ENCODE measurements at places on chromosomes 5 and 9. TPM values are rescaled to one million over a fixed set of nuclear protein-coding genes. Genes with fewer than 3 reads are reported as not detected.
A peak's percentile ranks its signal among the peaks of the same experiment; 100 is the strongest.

- no peak overlapping the region for H3K4me3 ChIP-seq
- no peaks in the 10 kb centered on the region for H3K36me3 ChIP-seq
- H3K27ac ChIP-seq = no peak overlapping the region
- peaks cover 8% of the 10 kb centered on the region for H3K4me1 ChIP-seq
- no peaks in the 10 kb centered on the region for H3K27me3 ChIP-seq
Observed at GRCh38 chr5:59021837-59022514, 439.1 kb downstream of the RAB3C start.

DNA sequence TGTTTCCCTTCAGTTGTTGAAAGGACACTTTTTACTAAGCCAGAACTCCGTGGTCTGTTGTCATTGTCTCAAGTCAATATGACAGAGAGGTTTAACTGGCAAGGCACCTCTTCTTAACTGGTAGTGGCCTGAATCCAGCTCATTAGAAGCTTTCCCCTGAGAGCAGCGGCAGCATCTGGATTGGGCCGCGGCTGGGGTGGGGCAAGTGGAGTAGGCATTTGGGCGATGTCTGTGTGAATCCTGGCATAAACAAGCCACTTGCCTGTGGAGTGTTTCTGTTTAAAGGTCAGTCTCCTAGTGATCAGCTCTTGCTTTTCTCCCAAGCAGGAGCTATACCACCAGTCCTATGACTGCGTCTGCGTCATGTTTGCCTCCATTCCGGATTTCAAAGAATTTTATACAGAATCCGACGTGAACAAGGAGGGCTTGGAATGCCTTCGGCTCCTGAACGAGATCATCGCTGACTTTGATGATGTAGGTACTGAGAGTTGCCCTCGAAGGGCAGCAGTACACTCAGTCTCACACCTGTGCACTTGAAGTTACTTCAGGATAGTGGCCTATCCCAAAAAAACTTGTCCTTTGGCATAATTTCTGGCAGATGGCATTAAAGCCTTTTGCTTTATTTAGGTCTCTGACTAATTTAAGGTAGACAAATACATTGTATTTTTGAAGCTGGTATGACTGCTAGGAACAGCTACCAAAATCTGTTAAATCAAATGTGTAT lies 48.9 kb downstream of the CFAP90 start:
- DNase-seq = no peak
- H3K27ac ChIP-seq = no peak overlapping the region
- H3K36me3 ChIP-seq = no peaks in the 10 kb centered on the region
- H3K27me3 ChIP-seq = no peaks in the 10 kb centered on the region

The SLIT3 gene
- total RNA-seq = 12.9 TPM

- no peaks in the 10 kb centered on the region for H3K36me3 ChIP-seq
- H3K4me1 ChIP-seq = peaks cover 9% of the 10 kb centered on the region
- no peak for DNase-seq
- no peak overlapping the region for H3K4me3 ChIP-seq
- peaks cover 4% of the 10 kb centered on the region for H3K27me3 ChIP-seq
- no peak overlapping the region for H3K27ac ChIP-seq
Observed at GRCh38 chr5:168585119-168585856, 6.1 kb upstream of the PANK3 start.

GRCh38 chr5:132272311-132273210 lies 15.1 kb downstream of the PDLIM4 start:
- H3K27ac ChIP-seq = no peak overlapping the region
- peaks cover 31% of the 10 kb centered on the region for H3K4me1 ChIP-seq
- no peaks in the 10 kb centered on the region for H3K27me3 ChIP-seq
- H3K36me3 ChIP-seq = peaks cover 67% of the 10 kb centered on the region

DNA sequence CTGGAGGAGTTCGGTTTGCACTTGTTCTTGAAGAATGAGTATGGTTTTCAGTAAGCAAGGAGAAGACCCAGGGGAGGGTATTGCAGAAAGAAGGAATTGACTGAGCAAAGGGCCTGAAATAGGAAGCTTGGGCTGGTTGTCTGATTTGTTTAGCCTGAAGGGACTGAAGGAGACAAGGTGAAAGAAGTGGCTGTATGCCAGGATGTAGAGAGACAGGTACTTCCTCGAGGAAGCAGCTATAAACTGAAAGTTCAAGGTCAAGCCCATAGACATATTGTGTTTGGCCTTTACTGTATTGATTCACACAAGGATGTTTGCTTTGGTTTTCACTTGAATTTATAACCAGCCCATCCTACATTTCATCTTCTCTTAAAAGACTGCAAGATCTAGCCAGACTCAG lies 183.1 kb downstream of the PALM2AKAP2 start:
- no peaks in the 10 kb centered on the region for H3K27me3 ChIP-seq
- H3K4me3 ChIP-seq = no peak overlapping the region
- H3K36me3 ChIP-seq = 0 out of 2 replicates have a peak, but pooled peaks cover 3% of the 10 kb centered on the region

- no peaks in the 10 kb centered on the region for H3K4me1 ChIP-seq
- DNase-seq = no peak
- no peak overlapping the region for H3K4me3 ChIP-seq
- no peaks in the 10 kb centered on the region for H3K36me3 ChIP-seq
- H3K27me3 ChIP-seq = no peaks in the 10 kb centered on the region
Observed at GRCh38 chr5:94523018-94523417, 95.4 kb downstream of the KIAA0825 start.

The TMEM250 gene
- total RNA-seq = 27.8 TPM

- no peaks in the 10 kb centered on the region for H3K27me3 ChIP-seq
- H3K4me1 ChIP-seq = no peaks in the 10 kb centered on the region
- H3K27ac ChIP-seq = no peak overlapping the region
- DNase-seq = no peak
Observed at GRCh38 chr5:173816728-173817127, 71.4 kb upstream of the CPEB4 start.

GRCh38 chr5:179413711-179414458 lies 68.6 kb upstream of the ADAMTS2 start:
- no peak overlapping the region for H3K4me3 ChIP-seq
- H3K27me3 ChIP-seq = no peaks in the 10 kb centered on the region
- H3K4me1 ChIP-seq = no peaks in the 10 kb centered on the region
- DNase-seq = no peak
- H3K36me3 ChIP-seq = no peaks in the 10 kb centered on the region

DNA sequence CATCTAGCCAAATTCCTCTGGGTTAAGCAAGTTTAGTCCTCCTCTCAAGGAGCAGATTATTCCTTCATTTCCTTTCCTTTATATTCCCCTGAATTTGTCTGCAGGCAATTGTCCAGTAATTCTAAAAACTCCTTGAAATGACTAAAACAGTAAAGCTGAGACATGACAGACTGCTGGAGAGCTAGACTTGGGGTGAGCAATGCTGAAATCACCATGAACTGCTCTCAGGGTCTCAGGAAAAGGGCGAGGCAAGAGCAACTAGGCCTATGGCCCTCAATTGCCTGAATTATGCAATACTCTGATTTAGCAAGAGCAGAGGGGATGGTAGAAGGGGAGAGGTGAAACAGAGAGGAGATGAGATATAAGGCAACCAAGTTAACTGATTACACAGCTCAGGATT lies 172.9 kb upstream of the NREP start:
- DNase-seq = no peak
- no peaks in the 10 kb centered on the region for H3K27me3 ChIP-seq
- no peak overlapping the region for H3K27ac ChIP-seq
- H3K4me1 ChIP-seq = peaks cover 10% of the 10 kb centered on the region
- H3K36me3 ChIP-seq = no peaks in the 10 kb centered on the region

GRCh38 chr5:169742771-169743296 lies 105.8 kb downstream of the DOCK2 start:
- H3K36me3 ChIP-seq = no peaks in the 10 kb centered on the region
- H3K4me3 ChIP-seq = no peak overlapping the region
- peak; percentile 58 for DNase-seq
- no peaks in the 10 kb centered on the region for H3K27me3 ChIP-seq

DNA sequence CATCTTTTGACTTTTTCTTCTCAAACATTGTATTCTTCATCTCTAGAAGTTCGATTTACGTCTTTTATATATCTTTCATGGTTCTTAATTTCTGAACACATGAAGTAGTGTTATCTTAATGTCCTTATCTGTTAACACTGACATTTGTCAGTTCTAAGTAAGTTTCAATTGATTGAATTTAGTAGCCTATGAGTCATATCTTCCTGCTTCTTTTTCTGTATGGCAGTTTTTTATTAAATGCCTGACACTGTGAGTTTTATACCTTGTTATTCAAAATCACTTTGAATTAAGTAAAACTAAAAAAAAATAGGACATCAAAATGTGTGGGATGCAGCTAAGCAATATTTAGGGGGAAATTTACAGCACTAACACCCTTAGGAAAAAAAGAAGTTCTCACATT lies 707.0 kb upstream of the ACO1 start:
- H3K4me1 ChIP-seq = no peaks in the 10 kb centered on the region
- no peak for DNase-seq
- no peaks in the 10 kb centered on the region for H3K36me3 ChIP-seq
- no peak overlapping the region for H3K4me3 ChIP-seq

- no peak for DNase-seq
- no peaks in the 10 kb centered on the region for H3K4me1 ChIP-seq
- peaks cover 6% of the 10 kb centered on the region for H3K27me3 ChIP-seq
- no peak overlapping the region for H3K27ac ChIP-seq
- H3K36me3 ChIP-seq = no peaks in the 10 kb centered on the region
- H3K4me3 ChIP-seq = no peak overlapping the region
Observed at GRCh38 chr5:137703565-137703964, 32.3 kb downstream of the KLHL3 start.

The PRLR gene
- 0.05 TPM for total RNA-seq

DNA sequence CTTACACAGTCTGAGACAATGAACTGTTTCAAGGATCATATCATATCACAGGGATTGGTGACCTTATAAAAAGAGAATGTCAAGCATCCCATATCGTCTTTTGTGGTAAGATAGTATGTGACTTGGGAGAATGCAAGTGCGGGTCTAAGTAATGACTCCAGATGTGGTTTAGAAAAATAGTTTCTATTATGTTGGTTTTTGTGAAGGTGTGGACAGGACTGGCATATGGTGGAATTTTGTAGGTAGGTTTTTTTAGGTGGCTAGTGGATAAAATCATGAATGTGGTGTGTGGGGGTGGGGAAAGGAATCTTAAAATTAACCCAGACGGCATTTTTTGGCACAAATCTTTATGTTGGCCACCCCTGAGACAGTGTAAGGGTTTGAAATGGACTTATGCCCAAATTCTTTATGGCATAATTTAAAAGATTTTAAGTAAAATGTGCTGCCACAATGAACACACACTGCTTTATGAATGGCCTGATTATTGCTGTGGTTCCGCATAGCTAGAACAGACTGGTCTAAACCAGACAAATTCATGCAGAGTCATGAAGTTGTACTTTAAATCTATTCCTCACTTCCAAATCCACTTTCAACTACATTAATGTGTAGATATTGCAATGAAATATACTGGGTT lies 204.8 kb upstream of the HAPLN1 start:
- H3K36me3 ChIP-seq = no peaks in the 10 kb centered on the region
- peak overlapping the region; percentile 85 for H3K27ac ChIP-seq
- H3K4me3 ChIP-seq = no peak overlapping the region
- no peaks in the 10 kb centered on the region for H3K27me3 ChIP-seq
- peaks cover 44% of the 10 kb centered on the region for H3K4me1 ChIP-seq

DNA sequence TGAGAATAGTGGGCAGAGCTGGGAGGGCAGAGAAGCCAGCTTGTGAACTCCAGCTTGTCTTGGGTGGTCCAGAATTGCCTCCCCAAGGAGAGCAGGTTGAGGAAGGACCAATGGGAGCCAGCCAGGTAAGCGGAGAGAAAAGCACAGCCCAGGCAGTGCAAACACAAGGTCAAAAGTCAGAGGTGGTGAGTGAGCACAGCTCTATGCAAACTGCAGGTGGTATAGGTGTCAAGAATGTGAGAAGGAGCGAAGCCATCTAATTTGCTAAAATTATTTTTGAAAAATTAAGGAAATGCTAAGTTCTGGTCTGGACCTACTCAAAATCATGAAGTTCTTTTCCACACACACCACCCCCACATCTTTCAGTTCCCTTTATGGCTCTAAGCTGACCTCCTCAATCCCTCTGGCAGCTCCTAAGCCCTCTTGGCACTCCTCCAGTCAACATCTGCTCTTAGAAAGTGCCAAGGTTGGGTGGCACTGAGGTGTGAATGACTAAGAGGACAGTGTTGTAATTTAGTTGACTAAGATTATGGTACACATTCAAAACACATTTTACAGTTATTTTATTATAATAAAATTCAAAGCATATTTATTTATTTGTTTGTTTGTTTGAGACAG lies 6.6 kb upstream of the OTULINL start:
- H3K27ac ChIP-seq = no peak overlapping the region
- no peaks in the 10 kb centered on the region for H3K36me3 ChIP-seq
- H3K27me3 ChIP-seq = peaks cover 5% of the 10 kb centered on the region
- no peak overlapping the region for H3K4me3 ChIP-seq

- DNase-seq = no peak
- no peaks in the 10 kb centered on the region for H3K36me3 ChIP-seq
- H3K27me3 ChIP-seq = no peaks in the 10 kb centered on the region
- H3K4me3 ChIP-seq = no peak overlapping the region
- H3K27ac ChIP-seq = no peak overlapping the region
- H3K4me1 ChIP-seq = peaks cover 9% of the 10 kb centered on the region
Observed at GRCh38 chr5:53469946-53470687, 10.3 kb upstream of the FST start.

The CBY3 gene
- not detected for total RNA-seq

The GRM6 gene
- not detected for total RNA-seq

The GOLPH3 gene
- 44.3 TPM for total RNA-seq

The IL9 gene
- total RNA-seq = not detected

DNA sequence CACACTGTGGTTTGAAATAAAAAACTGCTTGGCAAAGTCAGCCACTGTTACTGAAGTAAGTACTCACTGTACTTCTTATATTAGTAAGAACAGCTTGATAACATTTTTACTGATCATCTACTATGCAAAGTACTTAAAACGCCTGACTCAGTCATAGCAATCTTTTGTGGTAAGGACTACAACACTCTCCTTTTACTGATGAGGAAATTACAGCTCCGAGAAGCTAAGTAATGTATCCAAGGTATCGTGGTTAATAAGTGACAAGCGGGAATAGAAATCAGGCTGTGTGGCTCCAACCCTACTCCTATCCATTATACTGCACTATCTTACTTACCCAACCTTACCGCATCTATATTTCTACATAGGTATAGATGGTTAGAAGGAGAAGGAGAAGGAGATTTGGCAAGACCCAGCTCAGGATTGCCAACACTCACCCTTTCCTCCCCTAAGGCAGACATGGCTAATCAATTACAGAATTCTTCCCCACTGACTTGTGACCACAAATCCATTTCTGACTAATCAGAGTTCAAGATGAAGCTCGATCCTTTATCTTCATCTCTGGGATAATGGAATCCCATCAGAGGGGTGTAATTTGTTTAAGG lies 281.4 kb downstream of the SPOCK1 start:
- H3K36me3 ChIP-seq = no peaks in the 10 kb centered on the region
- no peaks in the 10 kb centered on the region for H3K27me3 ChIP-seq
- H3K4me3 ChIP-seq = no peak overlapping the region
- peak overlapping the region; percentile 5 for H3K27ac ChIP-seq

GRCh38 chr5:60447488-60447920 lies 252.5 kb downstream of the DEPDC1B start:
- no peak for DNase-seq
- no peak overlapping the region for H3K27ac ChIP-seq
- no peak overlapping the region for H3K4me3 ChIP-seq
